Pons (tissue), 1 donor: ENCODE measurements at places on chromosomes 3 and 15.

DNA sequence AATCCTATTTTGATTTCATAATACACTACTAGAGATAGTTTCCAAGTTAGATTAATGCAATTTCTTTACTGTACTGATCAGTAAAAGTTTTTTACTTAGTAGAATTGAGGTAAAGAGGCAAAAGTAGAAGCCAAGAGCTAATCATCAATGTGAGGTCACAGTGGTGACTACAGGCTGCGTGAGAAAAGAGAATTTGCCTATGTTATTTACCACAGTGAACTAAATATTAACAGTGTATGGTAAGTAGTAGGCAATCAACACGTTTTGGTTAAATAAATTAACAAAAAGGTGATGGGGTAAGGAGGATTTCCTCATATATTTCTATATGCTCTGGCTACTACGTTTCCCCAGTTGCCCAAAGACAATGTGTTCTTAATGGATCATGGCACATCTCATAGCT is 202.2 kb upstream of the CMC1 start:
- no peak for DNase-seq

DNA sequence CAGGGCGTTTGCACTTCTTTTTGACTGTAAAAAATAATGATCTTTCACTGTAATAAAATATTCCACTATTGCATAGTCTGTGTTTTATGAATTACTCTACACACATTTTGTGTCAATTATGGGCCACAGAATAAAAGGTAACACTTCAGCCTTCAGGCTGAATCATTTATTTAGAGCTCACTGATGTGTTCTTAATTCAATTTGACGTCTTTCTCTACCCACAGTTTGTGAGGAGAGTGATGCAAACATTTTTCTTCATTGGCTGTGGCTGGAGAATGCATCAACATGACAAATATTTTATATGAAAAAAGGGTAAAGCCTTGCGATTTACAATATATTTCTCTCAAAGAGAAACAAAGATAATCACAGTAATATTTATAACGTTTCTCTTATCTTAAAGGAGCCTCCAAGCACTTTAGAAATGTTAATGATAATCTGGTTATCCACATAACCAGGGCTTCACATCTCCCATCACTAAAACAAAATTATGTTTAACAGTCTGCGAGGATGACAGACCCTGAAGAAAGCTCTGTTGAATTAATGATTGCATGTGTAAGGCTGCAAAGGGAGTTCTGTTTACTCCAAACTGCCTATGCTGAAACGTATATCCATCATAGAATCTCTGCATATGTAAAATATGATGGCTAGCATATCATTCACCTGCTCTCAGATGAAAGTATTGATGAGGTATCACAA is 951.3 kb downstream of the ZPLD1 start:
- DNase-seq, result no peak

DNA sequence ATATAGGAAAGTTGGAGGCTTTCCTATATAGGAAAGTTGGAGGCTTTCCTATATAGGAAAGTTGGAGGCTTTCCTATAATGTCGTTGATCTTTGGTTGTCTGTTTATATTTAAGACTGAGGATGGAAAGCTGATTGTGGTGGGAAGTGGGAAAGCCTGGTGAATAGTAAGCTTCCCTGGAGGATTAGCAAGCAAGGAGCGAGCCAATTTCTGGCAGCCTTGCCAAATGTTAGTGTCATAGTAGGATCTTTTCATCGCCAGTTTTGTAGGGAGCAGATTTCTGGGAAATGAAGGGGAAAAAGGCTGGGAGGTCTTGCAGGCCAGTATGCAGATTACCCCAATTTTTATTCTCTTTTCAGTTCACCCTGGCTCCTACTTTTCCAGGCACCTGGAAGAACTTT is 39.9 kb upstream of the CCNL1 start:
- DNase-seq, result no peak

GRCh38 chr3:150255413-150255812 is 152.7 kb upstream of the TSC22D2 start:
- DNase-seq, result peak; percentile 76

- DNase-seq, result no peak
Measured at GRCh38 chr3:189794518-189794917, 163.3 kb downstream of the TP63 start.

- DNase-seq, result no peak
Measured at GRCh38 chr3:86228101-86228500, 762.8 kb downstream of the VGLL3 start.

DNA sequence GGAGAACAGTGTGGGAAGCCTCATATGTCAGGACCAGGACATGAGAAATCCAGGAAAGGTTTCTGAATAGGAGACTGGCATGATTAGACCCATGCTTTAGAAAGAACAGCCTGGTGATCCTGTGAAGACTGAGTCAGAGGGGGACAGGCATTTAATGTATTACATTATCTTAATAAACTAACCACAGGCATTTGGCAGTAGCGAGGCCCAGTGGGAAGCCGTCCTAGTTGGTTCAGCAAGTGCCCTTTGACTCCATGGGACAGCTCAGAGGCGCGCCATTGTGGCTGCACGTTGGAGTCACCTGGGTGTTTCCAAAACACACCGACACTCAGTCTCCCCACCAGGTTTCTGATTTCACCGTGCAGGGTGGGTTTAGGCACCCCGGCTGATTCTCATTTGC is 90.5 kb upstream of the DGKG start:
- no peak for DNase-seq

- no peak for DNase-seq
Measured at GRCh38 chr3:31502803-31503221, 29.9 kb upstream of the STT3B start.

GRCh38 chr15:89172921-89173320 is 48.5 kb downstream of the RLBP1 start:
- no peak for DNase-seq

DNA sequence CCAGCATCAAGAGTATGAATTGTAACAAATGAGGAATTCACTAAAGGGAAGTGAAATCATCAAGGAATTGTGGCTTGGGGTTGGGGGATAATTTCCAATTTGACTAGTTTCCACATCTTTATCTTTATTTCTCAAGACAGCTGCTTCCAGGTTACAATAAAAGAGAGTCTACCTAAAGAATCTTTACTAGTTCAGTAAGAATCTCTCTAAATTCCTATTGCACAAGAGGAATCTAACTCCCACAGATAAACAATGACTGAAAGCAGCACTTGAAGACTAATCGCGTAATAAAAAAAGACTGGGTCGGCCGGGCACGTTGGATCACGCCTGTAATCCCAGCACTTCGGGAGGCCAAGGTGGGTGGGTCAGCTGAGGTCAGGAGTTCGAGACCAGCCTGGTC is 194.4 kb downstream of the KBTBD8 start:
- DNase-seq, result no peak

- DNase-seq, result peak; percentile 25
Measured at GRCh38 chr3:197466586-197467399, 89.0 kb downstream of the BDH1 start.

- no peak for DNase-seq
Measured at GRCh38 chr15:65081758-65082157, 5.2 kb downstream of the KBTBD13 start.

DNA sequence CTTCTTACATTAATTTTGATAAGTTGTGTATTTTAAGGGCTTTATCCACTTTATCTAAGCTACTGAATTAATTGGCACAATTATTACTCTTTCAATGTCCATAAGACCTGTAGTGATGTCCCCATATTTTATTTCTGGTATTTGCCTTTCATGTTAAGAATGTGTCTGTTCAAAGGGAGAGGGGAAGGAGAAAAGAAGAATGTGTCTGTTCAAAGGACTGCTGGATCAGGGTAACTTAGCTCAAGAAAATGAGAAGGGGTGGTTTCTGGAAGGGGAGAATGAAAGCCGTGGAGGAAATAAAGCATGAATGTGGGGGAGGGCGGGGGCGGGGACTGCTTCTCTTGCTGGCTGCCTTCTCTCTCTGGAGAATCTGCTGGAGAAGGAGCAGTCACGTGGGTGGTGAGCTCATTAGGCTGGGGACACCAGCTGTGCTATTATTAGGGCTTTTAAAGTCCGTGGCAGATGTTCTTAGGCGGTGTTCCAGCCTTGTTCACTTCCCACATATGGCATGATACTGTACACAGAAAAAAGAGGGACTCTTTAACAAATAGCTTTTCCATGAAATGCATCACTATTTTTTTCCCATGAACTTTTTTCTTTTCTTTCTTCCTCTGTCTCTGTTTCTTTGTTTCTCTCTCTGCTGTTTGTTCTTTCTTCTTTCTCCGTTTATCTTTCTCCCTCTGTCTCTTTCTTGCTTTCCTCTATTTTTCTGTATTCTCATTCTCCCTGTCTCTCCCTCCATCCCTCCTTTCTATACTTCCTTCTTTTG is 63.7 kb upstream of the ULK4 start:
- DNase-seq, result peak; percentile 97
